Lower lobe of right lung (tissue), 2 donors: ENCODE measurements at places on chromosomes 3 and 15.
A peak's percentile ranks its signal among the peaks of the same experiment; 100 is the strongest.

DNA sequence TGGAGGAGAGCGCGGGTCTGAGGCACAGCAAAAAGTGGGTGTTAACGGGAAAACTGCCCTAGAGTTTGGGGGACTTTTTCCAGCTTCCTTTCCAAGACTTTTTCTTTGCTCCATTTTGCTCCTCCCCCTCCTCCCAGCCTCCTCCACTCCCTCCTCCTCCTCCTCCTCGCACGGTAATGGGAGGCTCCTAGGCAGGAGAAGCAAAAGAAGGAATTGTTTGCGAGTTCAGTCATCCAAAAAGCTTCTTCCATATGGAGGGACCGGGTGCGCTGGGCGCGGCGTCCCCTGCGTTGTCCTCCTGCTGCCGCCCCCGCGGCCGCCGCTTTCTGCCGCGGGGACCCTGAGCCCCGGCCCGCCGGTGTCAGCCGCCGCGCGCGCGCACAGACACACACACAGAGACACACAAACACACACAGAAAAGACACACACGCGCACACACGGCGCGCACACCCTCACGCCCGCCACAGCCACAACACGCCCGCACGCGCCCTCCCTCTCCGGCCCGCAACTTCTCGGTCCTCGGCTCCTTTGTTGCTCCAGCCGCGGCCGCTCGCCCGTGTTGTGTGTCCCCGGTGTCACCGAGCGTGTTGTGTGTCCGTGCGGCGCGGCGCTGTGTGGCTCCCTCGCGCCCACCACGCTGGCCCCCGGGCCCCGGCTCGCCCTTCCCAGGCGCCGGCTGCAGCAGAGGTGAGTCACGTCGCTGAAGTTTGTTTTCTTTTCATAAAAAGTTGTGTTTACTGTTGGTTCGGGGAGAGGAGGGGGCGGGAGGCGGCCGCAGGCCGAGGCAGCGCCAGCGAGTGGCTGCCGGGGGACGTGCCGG lies at the start of gene BOC:
TSS of gene BOC (plus strand) at position 228 of the 820 bp plus-strand sequence. CDS start 38,246 bp downstream, outside the sequence.
- DNase-seq, result peak; percentile 47

GRCh38 chr3:57961177-57961827 lies 46.9 kb upstream of the FLNB start:
- no peak for DNase-seq

DNA sequence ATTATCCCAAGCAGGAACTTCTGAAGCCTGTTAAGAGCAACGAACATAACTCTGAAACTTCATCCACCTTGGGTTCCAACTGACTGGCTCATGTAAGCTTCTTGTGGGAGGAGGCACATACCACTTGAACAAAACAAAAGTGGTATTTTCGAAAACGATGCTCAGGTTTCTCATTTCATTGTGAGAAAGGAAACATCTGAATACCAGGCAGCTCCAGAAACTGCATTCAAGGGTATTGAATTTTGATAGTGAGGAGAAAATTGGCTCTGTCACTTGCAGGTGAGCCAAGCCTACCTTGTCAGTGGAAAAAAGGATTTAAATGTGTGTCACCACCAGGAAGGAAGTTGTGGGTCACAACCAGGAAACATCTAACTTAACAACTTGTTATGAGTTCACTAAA lies 218.1 kb upstream of the SATB1 start:
- DNase-seq, result no peak

GRCh38 chr15:57806003-57806402 lies 99.5 kb downstream of the POLR2M start:
- DNase-seq, result no peak

GRCh38 chr3:54756330-54756731 lies 171.5 kb downstream of the LRTM1 start:
- DNase-seq, result no peak

- DNase-seq, result no peak
Observed at GRCh38 chr3:159813822-159814531, 174.7 kb upstream of the IL12A start.

DNA sequence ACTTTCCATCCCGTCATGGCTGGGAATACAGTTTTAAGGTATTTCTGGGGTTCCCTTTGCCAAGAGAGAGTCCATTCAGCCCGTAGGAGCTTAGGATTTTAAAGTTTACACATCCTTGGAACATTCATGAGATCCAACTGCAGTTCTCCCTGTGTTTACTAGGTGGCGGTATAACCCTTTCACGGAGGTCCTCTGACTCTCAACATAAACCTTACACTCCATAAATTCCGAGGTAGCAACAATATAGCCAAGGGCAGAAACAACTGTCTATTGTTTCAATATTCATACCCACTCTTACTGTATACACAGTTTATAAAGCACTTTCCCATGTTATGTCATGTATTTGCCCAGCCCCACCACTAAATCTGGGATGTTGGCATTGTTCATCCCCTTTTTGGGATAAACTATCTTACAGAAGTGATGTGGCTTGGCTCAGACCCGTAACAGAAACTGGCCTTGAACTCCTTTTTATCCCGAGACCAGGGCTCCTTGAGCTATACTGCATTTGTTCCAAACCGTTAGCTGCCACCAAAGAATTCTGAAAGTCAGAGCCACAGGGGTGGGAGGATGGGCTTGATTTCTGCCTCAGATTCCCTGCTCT lies 69.2 kb upstream of the COL6A5 start:
- DNase-seq, result no peak

DNA sequence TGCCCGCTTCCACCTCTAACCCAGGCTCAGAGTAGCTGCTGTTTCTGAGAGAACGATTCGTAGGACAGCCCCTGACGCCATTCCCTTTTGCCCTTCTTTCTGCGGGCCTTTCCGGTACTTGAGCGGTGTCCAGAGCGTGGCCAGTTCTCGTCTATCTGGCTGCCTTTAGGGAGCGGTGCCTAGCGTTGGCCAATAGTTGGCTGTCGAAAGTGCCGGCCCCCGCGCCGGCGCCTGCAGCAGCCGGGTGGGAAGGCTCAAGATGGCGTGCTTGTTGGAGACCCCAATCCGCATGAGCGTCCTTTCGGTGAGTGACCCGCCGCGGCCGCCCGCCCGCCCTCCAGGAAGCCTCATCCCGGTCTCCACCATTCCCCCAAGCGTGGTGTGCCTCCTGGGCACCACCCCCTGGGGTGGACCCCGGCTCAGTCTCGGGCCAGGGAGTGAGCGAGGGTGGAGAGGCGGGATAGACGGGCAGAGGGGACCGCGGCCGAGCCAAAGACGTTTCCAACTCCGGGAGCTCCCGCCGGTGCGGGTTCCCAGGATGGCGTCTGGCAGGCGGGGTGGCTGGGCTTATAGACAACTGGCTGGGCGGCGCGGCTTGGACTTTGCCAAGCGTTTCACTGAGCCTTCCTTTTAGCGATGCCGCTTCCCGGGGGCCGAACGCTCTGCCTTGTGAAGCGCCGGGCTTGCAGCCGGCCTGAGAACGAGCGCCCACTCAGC lies at the start of gene ARMC8:
TSS of gene ARMC8 (plus strand) at position 6 of the 717 bp plus-strand sequence. CDS start at position 260, 254 bp downstream.
- peak; percentile 79 for DNase-seq

DNA sequence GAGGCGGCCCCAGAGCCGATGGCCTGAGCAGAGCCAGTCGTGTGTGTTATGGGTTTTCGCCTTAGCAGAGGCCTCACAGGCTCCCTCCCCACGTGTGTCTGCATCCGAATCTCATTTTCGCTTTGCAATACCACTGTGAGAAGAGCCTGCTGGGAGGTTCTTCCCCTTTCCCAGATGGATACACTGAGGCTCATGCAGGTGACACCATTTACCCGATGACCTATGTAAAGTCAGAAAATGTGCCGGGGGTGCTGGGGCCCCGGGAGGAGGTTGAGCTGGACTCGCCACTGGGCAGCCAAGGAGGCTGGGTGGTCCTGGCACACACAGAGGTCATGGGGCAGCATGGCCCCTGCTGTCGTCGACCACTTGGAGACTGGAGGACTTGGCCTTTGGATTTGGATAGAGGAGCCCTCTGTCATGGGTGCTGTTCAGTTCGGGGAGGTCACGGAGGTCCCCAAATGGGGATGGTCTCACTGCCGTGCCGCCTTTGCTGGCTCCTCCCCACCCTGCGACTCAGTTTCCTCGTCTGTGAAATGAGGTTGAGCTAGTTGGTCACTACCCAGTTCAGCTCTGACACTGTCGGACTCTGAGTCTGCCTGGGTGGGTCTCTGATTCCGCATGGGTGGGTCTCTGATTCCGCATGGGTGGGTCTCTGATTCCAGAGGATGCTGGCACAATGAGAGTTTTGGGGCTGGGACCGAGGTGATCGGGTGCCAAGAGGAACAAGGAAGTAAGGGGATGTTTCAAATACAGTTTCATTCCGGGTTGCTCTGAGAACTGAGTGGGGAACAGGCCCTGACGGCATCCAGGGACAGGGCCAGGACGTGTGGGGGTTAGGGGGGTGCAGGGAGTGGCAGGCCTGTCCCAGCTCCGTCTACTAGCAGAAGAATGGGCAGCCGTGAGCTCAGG lies 23.2 kb upstream of the MUC4 start:
- no peak for DNase-seq

GRCh38 chr3:138625707-138626365 lies 17.3 kb downstream of the FAIM start:
- DNase-seq, result no peak

DNA sequence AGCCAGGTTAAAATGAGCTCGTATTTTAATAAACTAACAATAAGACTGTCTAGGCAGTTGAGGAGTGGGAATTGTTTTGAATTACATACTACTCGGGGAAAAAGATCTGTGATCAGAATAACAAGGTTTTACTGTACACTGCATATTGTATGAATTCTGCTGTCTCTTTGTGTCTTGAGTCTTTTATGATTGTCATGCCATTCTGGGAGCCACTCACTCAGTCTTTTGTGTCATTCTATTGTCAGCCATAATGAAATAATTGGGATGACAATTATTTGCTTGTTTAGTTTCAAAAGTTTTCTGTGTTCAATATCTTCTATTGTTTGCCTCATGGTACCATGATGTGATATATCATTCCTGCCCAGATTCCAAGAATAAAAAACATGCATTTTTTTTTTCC lies 339.6 kb upstream of the TBL1XR1 start:
- DNase-seq, result no peak
